ENCODE measurements at places on chromosomes 5 and 9. TPM values are rescaled to one million over a fixed set of nuclear protein-coding genes. Genes with fewer than 3 reads are reported as not detected.

DNA sequence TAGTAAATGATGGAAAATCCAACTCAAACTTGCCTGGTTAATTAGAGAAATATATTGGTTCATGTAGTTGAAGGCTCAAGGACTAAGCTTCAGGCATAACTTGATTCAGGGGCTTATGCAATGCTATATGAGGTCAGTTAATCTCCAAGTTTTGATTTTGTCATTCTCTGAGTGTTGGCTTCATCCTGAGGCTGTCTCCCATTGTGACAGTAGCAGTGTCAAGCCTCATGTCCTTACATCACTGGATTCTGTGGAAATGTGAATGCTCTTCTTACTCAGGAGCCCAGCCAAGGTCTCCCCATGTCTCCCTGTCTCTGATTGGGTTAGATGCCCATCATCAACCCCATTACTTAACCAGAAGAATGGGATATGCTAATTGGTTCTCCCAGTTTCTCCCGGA, 44.4 kb upstream of the SNX2 start:
- DNase-seq = no peak

- DNase-seq = no peak
Observed at GRCh38 chr9:79325501-79325900, 246.3 kb upstream of the TLE4 start.

DNA sequence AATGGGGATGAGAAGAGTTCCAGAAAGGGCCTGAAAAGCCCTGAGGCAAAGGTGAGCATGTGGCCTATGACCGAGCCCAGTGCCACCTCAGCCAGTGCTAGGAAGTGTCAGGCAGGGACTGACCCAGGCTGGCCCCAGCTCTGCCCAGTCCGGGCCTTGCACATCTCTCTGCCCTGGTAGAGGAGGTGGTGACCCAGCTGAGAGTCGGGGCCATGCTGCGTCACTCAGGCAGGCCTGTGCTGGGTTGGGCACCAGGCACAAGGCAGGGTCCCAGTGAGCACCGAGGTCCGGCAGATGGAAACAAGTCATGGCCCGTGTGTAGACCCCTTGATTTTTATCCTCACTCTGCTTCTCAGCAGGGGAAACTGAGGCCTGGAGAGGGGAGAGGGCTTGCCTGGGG, 729 bp downstream of the CDHR2 start:
- peak; percentile 36 for DNase-seq

DNA sequence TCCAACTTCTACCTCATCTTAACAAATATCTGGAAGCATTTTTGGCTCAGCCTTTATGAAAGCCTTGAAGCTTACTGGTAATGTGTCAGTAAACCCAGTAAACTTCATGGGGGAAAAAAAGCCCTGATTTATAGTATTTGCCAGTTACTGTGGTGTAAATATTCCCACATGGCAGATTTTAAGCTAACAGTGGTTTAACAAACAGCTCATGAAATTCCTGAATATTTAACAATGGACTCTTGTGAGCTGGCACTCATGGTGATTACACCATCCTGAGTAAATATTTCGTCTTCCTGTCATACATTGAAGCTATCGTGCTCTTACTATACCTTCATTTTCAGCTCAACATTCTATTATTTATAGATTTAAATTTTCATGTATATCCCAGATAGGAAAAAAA, 57.0 kb upstream of the ACOT12 start:
- no peak for DNase-seq

Gene ITK
- not detected for total RNA-seq
